Osteocyte (in vitro differentiated cells): ENCODE measurements at places on chromosomes 16 and 17. TPM values are rescaled to one million over a fixed set of nuclear protein-coding genes. Genes with fewer than 3 reads are reported as not detected.

GRCh38 chr17:6105649-6106007 lies 35.4 kb downstream of the WSCD1 start:
- DNase-seq = no peak

C17orf58 gene
- total RNA-seq = 12.2 TPM in 2 replicates

GRCh38 chr17:50693036-50693682 lies 14.6 kb downstream of the ANKRD40 start:
- DNase-seq = no peak

SLC9A5 gene
- total RNA-seq = 4.2 and 4.4 TPM in 2 replicates

DNA sequence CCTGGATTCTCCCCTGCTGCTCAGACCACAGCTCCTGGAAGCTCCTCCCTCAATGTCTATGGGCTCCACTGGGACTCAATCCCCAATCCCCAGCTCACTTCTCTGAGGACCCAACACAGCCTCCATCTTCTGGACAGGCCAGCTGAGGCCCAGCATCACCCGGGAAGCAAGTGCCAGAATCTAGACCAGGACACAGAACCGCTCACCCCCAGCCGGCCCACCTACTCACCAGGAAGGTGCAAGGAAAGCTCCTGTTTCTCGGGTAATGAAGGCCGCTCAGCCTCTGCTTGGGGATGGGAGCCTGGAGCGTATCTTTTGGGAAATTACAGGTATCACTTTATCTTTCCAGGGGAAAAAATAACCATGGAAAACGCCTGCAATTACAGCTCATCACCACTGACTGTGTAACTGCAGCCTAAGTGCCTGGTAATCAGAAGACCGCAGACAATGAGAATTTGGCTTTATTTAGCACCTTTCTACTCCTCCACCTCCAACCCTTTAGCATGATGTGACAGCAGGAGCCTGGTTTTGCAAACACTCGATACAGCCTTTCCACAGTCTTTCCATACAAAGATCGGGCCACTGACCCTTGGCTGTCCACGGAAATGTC lies 49.6 kb upstream of the RPL38 start:
- DNase-seq = peak; percentile 75

DNA sequence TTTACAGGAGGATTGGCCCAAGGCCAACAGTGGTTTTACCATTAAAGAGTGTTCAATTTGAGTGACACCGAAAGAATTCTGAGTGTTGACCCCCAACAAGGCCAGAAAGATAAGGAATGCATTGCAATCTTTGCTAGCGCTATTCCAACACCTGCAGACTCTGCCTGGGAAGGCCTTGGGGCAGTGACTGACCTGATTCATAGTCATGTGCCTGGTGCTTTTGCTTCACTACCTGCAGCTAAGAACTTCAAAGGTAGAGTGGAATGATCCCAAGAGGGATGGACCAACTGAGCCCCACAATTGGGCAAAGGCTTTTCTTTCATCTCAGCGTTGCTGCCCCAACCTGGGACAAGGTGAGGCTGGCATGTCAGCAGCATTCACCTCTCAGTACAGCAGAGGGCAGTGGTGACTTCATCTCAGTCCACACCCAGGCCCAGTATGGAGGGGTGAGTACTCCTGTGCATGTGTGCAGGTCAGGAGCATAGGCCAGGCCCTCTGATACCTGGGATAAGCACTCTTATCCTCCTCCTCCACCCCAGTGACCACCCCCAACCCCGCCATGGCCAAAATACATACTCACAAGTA lies 149.6 kb upstream of the GNAO1 start:
- DNase-seq = no peak

MMD gene
- total RNA-seq = 9.2 and 10.3 TPM in 2 replicates

NLRC3 gene
- total RNA-seq = not detected in 2 replicates

- DNase-seq = no peak
These were observed 231.8 kb upstream of the MON1B start for GRCh38 chr16:76959166-76959565.

DNA sequence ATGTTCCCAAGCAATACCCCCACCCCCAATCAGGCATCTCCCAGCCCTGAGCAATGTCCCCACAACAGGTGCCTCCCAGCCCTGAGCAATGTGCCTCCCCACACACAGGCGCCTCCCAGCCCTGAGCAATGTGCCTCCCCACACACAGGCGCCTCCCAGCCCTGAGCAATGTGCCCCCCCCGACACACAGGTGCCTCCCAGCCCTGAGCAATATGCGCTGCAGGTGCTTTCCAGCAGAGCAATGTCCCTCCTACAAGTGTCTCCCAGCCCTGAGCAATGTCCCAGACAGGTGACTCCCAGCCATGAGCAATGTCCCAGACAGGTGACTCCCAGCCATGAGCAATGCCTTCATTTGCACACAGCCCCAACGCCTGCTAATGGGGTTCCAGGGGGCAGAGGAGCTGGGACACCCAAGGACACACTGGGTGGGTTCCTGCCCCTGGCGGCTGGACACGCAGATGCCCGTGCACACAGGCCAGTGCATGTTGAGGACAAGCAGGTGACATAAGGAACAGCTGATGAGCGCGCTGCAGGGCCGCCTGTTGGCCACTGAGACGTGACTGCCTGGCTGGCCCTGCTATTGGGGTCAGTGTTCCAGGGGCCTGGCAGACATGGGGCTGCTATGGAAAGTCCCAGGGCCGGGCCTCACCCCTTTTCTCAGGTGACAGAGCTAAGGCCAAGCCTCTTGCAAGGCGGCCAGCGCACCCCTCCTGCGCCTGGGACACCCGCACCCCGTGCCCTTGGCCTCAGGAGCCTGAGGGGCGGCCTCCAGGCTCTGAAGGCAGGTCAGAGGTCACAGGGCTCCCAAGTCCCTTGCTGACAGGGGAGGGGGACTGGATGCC lies 26.9 kb upstream of the PABPN1L start:
- no peak for DNase-seq

GRCh38 chr17:61209525-61209924 lies 190.1 kb upstream of the TBX2 start:
- no peak for DNase-seq

- no peak for DNase-seq
These were observed 277.7 kb downstream of the UTP18 start for GRCh38 chr17:51537996-51538550.

DNA sequence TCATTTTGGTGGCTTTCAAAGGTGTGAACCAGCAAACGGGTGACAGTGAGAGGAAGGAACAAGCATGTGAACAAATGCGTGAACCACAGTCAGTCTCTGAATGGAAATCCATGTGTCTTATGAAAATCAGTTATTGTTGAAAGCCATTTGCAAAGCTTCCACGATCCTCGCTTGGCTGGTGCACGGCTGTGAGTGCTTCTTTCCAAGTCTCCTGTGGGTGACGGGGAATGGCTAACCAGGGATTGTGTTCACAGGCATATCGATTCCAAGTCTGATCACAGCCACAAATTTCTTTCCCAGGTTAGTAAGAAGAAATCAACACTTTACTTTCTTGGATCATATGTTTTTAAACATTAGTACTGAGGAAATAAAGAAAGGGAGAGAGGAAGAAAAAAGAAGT lies 556.9 kb upstream of the RBFOX1 start:
- DNase-seq = no peak

DEXI gene
- 32.4 and 35.8 TPM in 2 replicates for total RNA-seq

- DNase-seq = no peak
These were observed 29.2 kb downstream of the ABCC3 start for GRCh38 chr17:50663812-50664374.

DNA sequence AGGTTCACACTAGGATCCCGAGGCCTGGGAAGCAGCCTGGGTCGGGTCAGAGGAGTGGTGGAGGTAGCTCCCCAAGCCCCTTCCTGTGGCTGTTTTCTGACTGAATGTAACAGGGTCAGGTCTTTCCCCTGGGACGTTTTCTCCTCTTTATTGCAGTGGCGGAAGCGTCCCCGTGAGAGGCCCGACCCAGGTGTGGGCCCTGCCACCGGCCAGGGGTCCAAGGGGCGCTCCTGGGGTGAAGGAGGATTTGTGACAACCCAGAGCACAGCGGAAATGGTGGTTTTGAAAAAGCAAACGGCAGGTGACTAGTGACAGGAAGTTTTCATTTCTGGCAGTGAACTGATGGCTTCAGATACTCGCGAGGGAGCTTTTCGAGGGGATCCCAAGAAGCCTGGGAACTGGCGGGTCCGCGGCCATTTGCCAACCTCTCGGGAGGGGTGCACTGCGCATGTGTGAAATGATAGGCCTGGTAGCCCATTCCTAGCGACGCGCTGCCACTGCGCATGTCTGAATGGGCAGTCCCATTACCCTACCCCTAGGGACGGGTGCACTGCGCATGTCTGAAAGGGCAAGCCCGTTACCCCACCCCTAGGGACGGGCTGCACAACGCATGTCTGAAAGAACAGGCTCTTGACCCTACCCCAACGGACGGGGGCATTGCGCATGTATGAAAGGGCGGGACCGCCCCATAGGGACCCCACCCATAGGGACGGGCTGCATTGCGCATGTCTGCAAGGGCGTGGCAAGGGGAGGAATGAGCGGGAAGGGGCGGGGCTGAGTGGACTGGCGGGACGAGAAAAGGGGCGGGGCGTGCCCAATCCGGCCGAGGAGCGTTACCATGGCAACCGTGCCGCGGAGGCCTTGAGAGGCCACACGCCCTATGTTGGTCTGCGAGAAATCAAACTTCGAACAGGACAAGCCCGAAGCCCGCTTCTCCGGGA lies 1747.9 kb downstream of the TP53TG3F start:
- peak; percentile 83 for DNase-seq

GRCh38 chr17:55344514-55344997 lies 77.1 kb downstream of the MMD start:
- DNase-seq = no peak

DNA sequence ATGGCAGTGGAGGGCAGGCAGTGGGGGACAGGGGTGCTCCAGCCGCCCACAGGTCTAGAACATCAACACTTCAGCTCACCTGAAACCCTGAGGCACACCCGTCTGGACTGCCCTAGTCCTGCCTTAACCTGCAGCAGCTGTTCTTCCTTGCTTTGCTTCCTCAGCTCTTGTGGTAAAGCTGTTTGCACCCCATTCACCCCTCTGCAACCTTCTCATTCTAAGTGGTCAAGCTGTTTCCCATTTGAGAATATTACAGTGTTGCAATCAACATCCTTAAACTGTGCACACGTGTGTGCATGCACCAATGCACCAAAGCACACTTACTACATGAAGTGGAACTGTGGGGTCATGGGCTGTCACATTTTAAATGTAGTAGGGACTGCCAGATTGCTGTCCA lies 32.4 kb downstream of the SCNN1B start:
- DNase-seq = no peak

DNA sequence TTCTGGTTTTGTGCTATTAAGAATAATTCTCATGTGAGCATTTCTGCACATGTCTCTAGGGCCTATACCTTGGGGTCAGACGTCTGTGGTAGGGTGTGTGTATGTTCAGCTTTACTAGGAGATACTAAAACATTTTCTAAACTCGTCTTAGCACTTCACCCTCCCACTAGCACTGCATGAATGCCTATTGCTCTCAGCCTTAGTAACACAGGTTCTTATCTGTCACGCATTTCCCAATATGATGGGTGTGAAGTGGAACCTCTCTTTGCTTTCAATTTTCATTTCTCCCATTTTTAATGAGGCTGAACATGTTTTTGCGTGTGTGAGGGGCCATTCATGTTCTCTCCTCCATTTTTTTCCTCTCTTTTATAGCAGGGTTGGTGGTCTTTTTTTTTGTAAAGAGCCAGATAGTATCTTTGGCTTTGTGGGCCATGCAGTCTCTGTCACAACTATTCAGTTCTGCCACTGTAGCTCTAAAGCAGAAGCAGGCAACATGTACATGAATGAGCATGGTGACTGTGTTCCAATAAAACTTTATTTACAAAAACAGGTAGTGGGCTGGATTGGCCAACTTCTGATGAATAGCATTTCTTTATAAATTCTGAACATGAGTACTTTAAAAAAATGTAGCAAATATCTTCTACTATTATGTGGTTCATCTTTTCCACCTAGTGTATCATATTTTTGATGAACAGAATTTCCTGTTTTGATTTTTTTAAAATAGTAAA lies 354.0 kb downstream of the XYLT1 start:
- no peak for DNase-seq

P2RX1 gene
- total RNA-seq = not detected in 2 replicates

- no peak for DNase-seq
These were observed 309.4 kb downstream of the SEC14L1 start for GRCh38 chr17:77449908-77450741.

GRCh38 chr17:917391-917811 lies 62.2 kb downstream of the NXN start:
- DNase-seq = no peak

TBC1D3 gene
- total RNA-seq = 0.30 TPM in 1 of 2 replicates, not detected in the other

ITGAX gene
- total RNA-seq = not detected in 2 replicates

- DNase-seq = no peak
These were observed 17.9 kb downstream of the ARL2BP start for GRCh38 chr16:57262841-57263540.

CCL23 gene
- total RNA-seq = not detected in 2 replicates

- DNase-seq = no peak
These were observed 702.8 kb downstream of the KCNJ2 start for GRCh38 chr17:70872103-70872502.

HOXB1 gene
- total RNA-seq = not detected in 2 replicates

DNA sequence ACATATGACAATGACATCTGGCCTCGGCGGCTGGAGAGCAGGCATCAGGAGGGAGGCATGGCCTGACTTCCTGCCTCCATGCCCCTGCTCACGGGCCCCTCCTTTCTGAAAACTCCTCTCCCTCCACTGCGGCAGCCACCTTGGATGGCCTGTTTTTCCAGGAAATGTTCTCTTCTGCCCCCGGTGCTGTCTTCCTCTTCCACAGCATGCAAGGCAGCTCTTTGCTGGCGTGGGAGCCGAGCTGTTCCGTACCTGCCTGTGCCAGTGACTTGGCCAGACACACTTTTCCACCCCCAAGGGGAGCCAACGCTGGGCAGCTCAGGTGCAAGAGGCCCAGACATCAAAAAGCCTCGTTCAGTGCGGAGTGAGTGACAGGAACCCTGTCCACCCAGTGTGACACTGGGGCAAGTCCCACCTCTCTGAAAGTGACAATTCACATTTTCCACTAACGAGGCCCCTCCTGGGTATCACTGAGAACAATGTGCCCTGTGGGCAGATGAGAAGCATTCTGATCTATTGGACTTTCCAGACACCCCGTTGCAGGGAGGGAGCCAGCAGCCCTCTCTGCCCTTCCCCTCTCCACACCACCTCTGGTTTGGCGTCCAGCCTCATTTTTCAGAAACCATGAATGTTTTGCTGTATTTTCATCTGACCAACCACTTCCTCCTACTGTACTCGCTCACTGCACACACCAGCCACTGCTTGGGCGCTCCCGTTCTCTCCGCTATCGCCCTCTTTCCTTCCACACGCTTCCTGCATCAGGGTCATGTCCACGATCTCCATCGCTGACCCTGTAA lies 31.2 kb downstream of the NSMCE1 start:
- no peak for DNase-seq

DNA sequence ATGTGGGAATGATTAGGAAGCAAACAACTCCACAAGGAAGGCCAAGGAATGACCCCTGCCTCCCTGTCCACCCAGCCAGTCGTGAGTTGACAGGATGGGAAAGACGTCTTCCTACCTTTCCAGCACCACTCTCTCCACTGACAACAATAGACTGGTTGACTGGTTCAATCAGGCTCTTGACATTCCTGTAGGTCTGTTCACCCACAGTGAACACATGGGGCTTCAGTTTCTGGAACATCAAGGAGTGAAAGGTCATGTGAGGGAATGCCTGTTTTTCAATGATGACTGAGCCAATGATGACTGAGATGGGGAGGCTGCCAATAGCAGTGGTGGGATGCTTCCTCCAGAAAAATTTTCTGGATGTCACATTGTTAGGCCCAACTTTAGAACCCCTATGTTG lies 9.6 kb downstream of the MYO19 start:
- no peak for DNase-seq
